ENCODE measurements at places on chromosomes 5 and 9.

DNA sequence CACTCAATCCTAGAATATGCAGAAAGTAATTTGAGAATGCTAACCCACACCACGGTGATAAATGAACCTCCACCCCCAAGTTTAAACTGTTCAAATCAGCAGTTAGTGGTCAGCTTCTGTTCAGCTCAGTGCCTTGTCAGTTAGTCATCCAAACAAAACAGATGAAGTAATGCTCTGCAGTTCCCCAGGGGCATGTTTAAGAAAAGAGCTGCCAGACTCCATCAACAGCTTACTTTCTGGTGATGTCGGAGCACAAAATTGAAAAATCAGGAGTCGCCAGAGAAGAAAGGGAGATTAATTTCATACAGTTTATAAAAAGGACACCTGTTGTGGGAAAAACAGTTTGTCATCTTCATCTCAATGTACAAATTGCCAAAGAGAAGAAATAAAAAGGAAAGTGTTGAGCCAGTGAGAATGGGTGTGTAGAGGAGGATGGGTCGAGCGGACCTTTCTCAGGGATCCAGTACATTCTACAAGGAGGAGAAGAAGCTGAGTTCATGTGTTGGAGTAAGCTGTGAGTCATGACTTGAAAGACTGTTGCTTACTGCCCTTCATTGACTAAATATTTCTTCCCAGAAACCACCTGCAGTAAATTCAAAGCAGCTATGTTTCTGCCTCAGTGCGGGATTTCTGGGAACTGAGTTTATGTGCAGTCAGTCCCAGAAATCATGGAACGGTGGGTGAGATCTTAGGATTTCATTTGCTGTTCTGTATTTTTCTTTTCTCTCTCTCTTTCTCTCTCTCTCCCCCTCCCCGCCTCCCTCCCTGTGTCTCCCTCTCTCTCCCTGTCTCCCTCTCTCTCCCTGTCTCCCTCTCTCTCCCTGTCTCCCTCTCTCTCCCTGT lies 13.7 kb downstream of the TRIO start:
- DNase-seq: no peak

DNA sequence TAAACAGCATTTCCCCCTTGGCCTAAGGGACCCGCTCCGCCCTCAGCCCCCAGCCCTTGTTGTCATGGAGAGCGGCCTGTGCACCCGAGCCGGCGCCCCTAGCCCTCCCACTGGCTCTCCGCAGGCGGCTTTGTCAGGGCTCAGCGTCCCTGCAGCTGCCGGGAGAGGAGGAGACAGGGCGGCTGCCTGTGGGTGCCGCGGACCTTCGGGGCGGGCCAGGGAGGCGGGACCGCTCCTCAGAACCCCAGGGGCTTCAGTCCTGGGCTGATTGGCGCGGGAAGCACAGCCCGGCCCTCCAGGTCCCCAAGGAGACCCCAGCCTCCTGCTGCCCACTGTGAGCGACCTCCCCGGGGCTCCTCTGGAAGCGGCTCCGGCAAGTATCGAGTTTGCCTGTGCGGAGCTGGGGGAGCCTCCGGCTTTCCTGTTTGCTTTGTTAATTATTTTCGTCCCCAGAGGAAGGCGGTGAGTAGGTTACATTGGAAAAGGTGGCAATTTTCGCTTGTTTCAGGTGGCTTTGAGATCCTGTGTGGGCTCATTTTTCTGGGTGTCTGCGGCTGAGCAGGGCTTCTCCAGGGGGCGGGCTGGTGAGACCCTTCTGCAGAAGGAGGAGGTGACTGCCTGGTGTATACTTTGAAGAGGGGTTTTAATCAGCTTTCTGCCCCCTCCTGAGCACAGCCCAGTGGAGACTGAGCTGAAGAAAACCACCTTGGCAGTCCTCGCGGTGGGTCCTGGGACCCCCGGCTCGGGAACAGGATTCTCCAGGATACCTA lies at the start of gene FGD3:
FGD3 (plus strand) TSS at position 256 of the 770 bp plus-strand sequence. CDS start 28,734 bp downstream, outside the sequence.
- no peak for DNase-seq

- DNase-seq: no peak
Observed at GRCh38 chr9:25584611-25585010, 93.6 kb downstream of the TUSC1 start.

GRCh38 chr9:5577225-5577624 lies 51.7 kb upstream of the RIC1 start:
- no peak for DNase-seq

DNA sequence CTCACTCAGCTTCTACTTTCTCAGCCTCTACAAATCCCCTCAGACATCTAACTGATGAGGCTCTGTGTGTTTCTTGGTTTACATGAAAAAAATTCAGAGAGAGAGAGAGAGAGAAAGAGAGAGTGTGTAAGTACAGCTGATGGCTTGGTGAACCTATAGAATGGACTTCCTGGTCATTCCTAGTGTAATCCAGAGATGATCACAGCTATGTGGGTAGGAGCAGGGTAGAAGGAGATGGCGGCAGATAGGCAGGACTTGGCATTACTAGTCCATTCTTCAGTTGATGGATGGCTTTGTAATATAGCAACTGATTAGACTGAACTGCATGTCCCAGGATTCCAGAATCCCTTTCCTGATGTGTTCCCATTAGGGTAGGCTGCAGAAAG lies 429.3 kb upstream of the CLINT1 start:
- DNase-seq: no peak
